GM13977 (cell line): ENCODE measurements at places on chromosomes 3 and 15.

DNA sequence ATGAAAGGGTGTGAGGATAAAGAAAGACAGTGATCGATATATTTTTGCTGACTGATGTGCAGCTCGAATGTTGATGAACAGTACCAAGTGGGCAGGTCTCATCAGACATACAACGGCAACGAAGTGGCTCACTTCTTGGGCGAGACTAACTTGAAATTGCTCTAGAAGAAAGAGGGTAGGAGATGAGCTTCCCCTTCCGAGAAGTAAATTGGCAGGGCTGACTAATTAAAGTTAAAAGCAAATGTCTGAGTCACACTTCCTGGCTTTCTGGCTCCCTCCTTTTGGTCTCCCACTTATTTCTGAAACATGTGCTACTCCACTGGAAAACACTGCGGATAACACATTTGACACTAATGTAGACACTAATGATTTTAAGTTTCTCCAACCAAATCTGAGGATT, 228.3 kb downstream of the ABHD5 start:
- no peak for DNase-seq

DNA sequence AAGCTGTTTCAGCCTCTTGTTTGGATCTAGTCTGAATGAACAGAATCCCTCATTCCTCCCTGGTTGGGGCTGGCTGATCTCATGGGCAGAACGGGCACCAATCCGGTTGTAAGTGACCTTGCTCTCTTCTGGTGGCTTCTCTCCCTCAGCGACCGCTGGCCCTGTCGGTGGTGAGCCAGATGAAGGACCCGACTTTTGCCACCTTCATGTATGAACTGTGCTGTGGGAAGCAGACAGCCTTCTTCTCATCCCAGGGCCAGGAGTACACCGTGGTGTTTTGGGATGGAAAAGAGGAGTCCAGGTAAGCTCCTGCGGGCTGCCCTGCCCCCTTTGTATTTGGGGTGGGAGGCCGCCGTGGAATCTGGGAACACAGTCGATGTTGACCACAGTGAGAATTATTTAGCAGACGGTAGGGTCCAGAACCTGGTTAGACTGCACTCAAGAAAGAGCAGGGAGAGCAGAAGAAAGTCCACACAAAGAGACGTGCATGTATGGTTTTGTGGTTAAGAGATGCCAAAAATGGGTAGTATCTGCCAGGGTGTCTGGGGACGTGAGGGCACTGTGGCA, 138.8 kb downstream of the LRRK1 start:
- DNase-seq = no peak

DNA sequence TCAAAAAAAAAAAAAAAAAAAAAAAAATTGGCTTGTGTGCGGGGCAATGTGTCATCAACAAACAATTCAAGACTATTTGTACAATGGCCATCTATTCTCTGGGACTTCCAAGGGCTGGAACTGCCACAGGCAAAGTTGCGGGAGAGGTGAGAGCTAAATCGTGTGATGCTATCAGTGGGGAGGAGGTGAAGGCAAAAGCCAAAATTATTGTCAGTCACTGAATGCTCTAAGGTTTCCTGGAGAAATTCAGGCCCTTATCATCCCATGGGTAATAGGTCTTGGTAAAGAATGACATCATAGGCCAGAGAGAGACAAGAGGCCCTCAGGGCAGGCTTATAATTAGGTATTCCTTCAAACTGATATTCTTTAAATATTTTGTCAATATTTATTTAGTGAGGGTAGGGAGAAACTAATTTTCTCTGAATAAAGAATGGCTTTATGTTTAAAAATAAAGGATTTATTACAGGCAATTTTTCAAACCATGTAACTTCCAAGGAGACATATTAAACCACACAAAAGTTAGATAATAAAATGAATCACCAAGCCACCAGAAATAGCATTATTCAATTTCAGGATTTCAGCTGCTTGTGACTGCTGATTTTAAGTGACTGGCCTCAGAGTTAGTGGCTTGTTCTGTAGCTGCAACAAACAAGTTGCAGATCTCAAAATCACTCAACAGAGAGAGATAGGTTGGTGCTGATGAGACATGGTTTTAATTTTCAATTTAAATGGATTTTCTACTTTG, 226.3 kb upstream of the MRPL3 start:
- DNase-seq = no peak

DNA sequence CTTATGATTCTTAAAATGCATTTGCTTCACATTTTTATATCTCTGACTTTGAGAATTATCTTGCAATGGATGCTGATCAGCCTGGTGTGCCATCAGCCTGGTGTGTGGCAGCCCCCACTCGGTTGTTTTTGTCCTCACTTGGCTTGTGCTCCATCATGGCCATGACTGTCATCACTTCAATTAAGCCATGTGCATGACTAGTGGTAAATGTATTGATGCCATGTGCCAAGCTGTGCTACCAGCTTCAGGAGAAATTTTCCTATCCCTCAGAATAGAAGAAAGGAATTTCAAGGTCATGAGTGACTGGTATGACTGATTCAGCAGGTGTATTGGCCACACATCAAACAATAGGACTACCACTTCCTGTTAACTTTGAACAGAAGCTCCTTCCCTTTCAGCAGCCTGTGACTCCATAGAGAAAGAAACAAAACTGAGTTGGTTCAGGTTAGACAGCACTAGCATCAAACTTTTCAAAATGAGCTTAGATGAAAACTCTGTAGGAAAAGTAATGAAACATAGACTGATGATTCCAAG, 251.7 kb downstream of the GRM7 start:
- no peak for DNase-seq

- DNase-seq = no peak
Measured at GRCh38 chr3:30819067-30819798, 75.2 kb downstream of the GADL1 start.

DNA sequence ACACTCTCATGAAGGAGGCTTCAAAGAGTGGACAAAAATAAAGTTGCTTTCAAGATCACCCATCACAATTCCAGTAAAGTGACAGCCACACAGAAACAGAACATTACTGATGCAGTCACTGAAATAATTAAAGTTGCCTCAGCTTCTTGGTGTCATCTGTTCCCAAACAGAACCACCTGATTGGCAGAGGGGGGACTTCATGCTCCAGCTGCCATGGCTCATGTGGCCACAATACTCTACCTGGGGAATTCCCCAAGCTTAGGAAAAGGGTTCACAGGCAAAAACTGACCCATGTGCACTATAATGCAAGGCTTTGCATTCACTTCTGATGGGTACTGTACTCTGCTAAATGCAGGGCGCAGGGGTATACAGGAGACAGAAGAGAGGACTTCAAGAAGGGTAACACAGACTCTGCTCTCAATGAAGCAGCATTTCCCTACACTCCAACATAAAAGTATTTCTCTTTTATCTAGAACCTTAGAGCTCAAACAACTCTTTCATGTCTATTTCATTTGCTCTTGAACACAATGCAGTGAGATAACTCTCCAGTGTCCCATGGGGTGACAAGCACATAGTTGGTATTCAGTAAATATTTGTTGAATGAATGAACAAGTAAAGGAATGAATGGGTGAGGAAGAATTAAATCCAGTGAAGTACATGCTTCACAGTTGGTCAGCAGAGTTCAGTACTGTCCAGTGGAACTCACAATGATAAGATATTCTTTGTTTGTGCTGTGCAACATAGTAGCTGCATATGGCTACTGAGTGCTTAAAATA, 8.6 kb upstream of the CTNNB1 start:
- peak; percentile 37 for DNase-seq

DNA sequence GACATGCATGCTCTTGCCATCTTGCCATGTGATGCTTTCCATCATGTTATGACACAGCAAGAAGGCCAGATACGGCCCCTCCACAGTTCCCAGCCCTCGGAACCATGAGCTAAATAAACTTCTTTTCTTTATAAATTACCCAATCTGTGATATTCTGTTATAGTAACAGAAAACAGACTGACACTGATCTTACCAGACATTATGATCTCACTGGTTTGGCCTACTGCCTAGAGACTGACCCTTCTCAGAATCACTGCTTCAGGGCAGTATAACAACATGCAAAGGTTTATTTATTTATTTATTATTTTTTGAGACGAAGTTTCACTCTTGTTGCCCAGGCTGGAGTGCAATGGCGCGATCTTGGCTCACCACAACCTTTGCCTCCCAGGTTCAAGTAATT, 14.0 kb downstream of the ZNF619 start:
- no peak for DNase-seq

- no peak for DNase-seq
Measured at GRCh38 chr3:81439108-81439507, 322.3 kb downstream of the GBE1 start.

- DNase-seq = no peak
Measured at GRCh38 chr15:63155486-63155885, 1.8 kb downstream of the RPS27L start.

GRCh38 chr15:42413920-42414319, 54.6 kb downstream of the CAPN3 start:
- no peak for DNase-seq

DNA sequence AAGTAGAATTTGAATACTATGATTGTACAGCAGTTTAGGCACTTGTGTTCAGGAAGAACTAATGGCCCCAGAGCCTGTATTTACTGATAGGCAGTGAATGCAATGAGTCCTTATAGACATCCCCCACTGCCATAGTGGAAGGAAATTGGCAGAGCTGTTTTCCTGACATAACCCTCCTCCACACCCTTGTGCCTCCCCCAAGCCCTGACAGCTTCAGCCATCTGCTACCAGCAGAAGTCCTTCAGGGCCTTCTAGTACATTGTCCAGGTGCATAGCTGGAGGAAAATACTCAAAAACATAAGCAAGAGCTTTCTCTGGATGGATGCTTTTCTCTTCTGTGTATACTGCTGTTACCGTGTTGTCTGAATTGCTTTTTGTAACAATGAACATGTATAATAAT, 20.6 kb downstream of the ARHGAP31 start:
- no peak for DNase-seq

GRCh38 chr15:78082106-78082742, 4.7 kb upstream of the TBC1D2B start:
- DNase-seq = no peak

GRCh38 chr15:70334286-70334685, 236.6 kb upstream of the TLE3 start:
- no peak for DNase-seq

DNA sequence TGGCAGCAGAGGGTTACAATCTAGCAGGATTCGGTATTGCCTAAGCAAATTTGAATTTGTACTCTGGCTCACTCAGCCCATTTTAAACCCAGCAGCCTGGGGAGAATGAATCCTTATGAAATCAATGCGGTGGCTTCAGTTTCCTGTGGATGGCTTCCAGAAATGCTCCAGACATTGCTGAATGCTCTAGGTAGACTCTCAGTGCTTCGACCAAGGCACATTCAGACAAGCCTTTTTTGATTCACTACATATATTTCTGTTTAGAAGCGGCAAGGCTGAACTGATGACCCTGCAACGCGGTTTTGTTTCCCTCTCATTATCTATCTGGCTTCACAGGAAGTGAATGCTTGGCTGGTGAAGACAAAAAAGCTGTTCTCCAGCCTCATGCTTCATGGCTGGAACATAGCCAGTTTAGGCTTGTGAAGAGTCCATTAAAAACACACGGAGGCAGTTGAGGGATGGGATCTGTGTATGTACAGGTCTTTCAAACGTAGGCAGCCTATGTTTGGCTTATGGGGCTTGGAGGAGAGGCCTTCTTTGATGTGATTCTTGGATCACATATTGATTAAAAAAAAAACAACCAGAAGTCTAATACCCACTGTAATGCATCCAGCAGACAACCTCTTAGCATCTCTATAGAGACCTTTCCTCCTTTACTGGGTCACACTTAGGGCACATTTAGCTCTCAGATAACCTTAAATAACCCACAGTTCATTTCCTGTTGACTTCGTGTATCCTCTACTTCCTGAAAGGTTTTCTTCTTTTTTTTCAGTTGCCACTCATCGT, 400.2 kb upstream of the TBL1XR1 start:
- DNase-seq = peak; percentile 9

DNA sequence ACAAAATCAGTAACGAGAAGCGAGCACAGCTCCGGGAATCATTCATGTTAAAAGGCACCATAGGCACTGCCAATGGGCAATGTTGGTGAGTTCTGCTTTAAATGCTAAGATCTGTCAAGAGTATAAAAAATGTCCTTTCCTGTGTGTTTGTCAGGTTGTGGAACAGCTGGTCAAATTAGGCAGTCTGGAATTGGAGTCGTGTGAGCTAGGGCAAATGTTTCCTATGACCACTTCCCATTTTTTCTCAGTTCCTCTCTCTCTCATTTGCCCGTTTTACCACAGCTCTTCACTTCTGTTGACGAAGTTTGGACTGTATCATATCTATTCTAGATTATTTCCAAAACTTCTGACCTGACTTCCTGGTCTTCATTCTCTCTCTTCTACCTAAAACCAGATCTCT, 60.8 kb upstream of the GOLIM4 start:
- DNase-seq = no peak

DNA sequence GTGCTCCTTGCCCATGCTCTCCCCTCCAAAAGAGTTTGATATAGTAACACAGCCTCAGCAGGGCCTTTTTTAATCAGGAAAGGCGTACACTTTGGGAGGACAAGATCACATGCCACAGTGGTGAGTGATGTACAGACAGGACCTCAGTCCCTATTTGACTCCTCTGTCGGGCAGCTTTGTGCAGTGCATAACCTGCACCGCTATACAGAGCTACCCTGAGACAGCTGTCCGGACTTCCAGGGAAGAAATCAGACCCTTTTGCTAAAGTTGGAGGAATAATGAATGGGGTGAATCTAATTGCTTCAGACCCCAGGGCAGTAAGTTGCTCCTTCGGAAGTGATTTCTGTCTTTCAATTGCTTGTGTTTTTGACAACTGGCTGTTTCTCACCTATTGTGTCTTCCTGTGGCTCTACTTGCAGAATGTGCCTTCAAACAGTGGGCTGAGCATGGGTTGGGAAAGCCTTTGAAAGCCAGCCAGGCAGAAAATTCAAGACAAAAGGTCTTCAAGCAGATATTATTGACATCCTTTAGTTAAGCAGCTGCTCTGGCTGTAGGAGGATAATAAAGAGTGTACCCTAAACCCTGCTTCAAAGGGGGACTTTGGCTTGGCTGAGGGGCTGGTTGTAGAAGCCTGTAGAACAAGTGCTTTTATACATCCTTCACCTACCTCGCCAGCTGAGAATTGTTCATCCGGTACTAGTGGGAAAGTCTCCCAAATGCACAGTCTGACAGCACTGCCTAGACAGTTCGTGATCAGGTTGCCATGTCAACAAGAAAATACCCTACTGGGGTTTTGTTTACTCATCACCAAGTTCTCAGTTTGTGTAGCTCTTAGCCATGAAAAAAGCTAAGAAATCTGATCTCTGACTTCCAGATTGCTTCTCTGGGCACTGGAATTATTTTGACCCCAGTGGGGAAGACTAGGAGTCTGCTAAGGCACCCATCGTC, 35.1 kb downstream of the SNTN start:
- no peak for DNase-seq
